Stimulated activated CD8-positive, alpha-beta memory T cell treated with anti-CD3 and anti-CD28 coated beads, Interleukin-4, amount 100 ng/mL, for 1 hour (primary cell): ENCODE measurements at places on chromosomes 2 and 18.

GRCh38 chr2:150319658-150320555 lies 167.6 kb downstream of the RND3 start:
- no peak for DNase-seq

- DNase-seq, result no peak
These were observed 40.3 kb downstream of the SRBD1 start for GRCh38 chr2:45570671-45571334.

DNA sequence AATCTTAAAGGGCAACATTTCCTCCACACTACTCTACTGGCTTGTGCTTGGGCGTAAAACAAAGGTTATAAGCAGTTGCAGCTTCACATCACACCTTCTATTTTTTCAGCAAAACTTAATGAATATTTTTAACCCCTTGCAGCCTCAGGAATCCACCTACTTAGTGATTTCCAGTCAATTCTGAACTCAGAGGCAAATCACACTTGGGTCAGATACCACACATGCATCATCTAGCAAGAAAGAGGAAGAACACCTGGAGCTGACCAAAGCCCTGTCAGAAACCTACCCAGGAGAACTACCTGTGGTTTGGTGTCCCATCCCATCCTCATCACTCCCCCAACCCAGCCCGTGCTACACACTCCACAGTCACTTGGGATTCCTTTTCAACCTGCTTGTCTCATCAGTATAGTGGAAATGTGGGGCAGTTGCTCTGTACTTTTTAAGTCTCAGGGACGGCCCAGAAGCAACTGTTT lies 25.5 kb downstream of the PIAS2 start:
- DNase-seq, result no peak

- no peak for DNase-seq
These were observed 19.1 kb upstream of the AFTPH start for GRCh38 chr2:64504774-64505720.

DNA sequence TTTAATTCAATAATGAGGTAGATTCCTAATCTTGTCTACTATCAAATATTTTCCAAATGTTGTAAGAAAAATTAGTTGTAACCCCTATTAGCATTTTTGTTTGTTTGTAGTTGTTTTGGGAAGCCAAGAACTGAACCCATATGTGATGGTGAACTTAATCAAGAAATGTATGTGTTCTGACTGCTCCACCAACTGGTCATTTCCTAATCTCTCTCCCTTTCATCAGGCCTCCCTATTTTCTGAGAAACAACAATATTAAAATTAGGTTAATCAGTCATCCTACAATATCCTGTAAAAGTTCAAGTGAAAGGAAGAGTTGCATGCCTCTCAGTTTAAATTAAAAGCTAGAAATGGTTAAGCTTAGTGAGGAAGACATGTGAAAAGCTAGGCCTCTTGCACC lies 504.0 kb downstream of the EPHA4 start:
- no peak for DNase-seq

DNA sequence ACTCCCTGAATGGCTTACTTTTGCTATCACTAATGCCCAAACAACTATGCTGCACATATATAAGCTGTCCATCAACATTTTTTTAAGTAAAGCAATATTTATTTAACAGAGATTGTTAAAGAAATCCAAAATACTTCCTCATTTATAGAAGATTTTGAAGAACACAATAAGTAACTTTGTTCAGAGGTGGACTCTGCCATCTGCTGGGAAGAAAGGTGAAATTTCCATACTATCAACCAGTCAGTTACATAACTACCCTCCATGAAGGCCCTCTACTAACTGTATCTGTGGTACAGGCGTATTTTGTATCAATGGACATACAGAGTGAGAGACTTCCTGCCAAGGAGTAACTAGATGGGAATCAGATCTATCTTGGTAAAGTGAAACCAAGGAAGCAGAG lies 106.0 kb downstream of the DTNB start:
- no peak for DNase-seq

GRCh38 chr2:12335131-12335530 lies 381.6 kb upstream of the TRIB2 start:
- DNase-seq, result no peak

GRCh38 chr2:60119778-60120177 lies 433.7 kb downstream of the BCL11A start:
- no peak for DNase-seq

- DNase-seq, result no peak
These were observed 1.3 kb downstream of the PTMA start for GRCh38 chr2:231709636-231709980.

DNA sequence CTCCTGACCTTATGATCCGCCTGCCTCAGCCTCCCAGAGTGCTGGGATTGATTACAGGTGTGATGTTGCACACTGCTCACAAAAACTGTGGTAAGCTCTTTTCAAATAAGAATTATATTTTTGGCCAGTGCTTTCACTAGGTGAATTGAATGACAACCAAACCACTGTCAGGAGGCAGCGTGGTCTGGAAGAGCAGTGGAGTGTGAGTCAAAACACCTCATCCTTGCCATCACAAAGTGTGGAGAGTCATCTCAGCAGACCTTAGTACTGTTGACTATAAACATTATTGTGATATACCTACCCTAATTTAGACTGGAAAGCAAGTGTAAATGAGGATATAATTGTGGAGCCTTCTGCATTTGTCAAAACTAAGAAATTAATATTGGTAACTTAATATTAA lies 61.3 kb downstream of the UBE2E3 start:
- no peak for DNase-seq

DNA sequence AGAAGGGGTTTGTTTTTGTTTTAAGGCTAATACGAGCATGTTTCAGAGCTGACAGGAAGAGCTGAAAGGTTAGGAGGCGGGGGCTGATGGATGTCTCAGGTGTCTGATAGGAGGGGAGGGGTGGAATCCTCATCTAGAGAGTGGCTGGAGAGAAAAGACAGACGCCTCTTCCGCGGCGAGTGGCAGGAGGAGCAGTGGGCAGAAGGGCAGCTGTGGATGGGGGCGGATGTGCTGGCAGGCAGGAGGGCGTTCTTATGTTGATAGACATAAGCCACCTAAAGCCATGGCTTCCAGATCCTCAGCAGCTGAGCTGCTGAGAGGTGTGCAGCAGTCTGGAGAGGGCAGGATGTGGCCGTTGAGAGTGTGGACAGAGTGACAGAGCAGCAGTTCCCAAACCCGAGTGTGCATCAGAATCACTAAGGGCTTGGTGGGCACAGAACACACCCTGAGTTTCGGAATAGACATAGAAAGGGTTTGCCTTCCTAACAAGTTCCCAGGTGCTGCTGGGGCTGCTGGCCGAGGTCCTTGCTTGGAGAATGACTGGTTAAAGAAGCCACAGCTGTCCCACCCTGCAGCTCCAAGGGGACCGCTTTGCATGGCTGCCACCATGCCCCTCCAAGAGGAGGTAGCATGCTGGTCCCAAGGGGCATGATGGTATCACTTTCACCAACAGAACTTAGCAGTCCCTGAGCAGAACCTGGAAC lies 3.0 kb upstream of the ITM2C start:
- DNase-seq, result no peak

DNA sequence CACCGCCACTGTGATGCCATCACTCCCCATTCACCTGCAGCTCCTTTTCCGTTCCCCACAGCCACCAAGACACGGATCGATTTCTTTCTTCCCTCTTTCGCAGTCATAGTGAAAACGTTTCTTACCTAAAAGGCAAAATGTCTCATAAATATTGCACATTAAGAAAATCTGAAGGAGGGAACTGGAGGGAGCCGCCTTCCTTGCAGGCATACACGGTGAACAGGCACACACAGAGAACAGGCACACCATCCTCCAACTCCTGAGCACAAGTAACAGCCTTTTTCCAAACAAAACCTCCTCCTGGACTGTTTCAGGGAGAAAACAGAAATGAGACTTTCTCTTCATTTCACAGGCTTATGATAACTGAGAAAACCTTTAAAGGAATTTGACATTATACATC lies 17.0 kb downstream of the MRPS5 start:
- no peak for DNase-seq

DNA sequence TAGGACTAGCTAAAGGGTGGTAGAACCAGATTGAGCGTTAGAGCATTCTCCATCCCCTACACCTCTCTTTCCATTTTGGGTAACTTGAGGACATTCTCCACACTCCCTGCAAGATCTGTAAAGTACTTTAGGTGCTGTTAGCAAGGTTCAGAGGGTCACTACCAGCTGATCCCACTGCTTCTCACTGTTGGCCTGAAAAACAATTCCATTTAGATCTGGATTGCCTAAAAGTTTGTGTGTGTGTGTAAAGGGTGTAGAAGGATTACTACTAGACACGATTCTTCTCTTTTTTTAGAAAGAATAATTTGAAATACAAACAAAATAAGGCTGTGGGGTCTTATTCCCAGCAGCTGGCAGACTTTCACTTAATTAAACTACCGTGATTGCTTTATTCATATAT lies 95.1 kb upstream of the TMEM178A start:
- DNase-seq, result no peak

- DNase-seq, result no peak
These were observed 12.2 kb upstream of the COL5A2 start for GRCh38 chr2:189191766-189192165.

DNA sequence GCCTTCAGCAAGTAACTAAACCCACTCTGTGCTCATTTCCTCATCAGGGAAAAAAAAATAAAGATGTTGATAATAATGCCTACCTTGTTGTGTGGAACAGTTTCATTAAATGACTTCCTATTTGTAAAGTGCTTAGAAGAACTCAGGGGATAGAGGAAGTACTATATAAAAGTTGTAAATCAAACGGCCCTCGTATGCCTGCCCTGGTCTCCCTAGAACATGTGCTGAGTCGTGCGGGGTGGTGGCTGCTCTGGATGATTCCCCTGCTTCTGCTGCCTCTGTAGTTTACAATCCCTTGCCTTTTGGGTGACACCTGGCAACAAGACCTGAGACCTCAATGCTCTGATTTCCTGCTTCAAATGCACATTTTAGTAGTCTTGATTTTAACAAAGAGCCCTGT lies 170.0 kb downstream of the CERS6 start:
- no peak for DNase-seq

DNA sequence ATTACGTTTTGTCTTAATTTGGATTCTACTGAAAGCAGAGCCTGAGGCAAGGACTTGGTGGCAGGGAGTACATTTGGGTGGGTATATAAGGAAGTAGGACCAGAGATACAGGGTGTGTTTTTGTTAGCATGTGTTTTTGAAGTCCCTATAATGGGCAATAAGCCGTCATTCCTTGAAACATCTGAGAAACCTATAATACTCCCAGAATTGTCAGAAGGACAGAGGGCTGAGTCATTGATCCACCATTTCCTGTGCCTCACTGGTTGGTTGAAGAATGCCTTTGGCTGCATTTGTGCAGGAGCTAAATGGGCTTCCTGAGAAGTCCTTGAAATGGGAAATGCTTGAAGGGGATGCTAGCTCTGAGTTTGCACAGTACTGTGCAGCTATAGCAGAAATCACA lies 281.8 kb upstream of the ZEB2 start:
- no peak for DNase-seq
